ENCODE measurements at places on chromosomes 3 and 15.

DNA sequence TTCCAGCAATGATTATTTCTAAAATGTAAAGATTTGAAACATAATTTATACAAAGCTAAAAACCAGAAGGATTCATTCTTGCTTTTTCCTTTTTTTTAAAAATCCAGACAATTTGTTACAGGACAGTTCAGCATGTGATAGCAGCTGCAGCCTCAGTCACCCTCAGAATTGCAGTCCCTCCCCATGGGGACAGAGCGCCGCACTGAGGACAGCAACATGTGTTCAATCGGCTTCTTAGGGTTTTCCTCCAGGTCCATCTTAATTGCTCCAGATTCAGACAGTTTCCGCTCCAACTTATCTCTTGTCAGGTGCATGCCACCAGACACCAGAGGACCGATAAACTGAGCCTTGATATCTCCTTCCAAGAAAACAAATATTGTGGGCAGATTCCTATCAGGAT is 134.9 kb upstream of the TBC1D5 start:
- no peak for DNase-seq

GRCh38 chr3:15331606-15332404 is 581 bp downstream of the SH3BP5 start:
- no peak for DNase-seq

DNA sequence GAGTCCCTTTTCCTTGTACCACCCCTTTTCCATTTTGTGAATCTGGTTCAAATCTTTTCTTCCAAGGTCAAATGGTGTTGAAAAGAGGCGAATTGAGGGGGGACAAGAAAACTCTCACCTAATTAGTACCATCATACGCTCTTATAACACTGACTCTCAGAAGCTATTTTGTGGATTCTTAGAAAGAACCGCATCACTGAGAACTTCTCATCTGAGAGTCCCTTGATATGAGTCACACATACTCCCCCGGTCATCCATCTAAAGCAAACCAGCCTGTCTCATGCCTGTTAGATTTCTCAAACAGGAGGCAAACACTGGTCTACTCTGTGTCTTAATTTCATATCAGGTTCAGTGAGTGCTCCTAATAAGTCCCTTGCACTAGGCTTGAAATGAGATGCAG is 76.5 kb upstream of the SPRED1 start:
- DNase-seq: peak; percentile 52

- no peak for DNase-seq
Observed at GRCh38 chr3:25396251-25396650, 31.8 kb upstream of the RARB start.

DNA sequence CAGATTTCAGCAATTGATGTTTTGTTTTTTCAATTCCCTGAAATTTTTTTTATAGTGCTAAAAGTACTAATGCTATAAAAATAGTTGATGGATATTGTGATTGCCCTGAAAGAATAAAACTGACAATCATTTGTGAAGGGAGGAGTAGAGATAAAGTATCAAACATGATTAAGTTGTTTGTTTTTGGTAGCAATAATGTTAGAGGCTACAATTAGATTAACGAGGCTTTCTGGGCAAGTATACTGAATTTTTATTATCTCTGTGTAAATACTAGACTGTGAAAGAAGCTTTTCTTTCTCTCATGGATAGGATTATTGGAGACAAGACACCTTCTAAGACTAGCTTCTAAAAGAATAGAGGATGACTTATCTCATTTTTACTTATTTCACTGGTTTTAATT is 15.6 kb downstream of the NR1D2 start:
- DNase-seq: no peak
